ENCODE measurements at places on chromosomes 11 and 22.

GRCh38 chr11:128315933-128316332 is 271.4 kb downstream of the ETS1 start:
- DNase-seq = no peak

DNA sequence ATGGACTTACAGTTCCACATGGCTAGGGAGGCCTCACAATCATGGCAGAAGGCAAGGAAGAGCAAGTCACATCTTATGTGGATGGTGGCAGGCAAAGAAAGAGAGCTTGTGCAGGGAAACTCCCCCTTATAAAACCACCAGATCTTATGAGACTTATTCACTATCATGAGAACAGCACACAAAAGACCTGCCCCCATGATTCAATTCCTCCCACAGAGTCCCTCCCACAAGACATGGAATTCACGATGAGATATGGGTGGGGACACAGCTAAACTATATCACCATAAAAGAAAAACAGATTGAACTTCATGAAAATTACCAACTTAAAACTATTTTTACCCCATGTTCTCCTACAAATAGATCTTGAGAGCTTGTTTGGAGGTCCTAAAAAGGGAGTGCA is 19.6 kb downstream of the ENTHD1 start:
- DNase-seq = no peak

GRCh38 chr22:45832959-45833580 is 143.9 kb downstream of the WNT7B start:
- DNase-seq = no peak

- DNase-seq = no peak
These were observed 54.5 kb upstream of the RRAS2 start for GRCh38 chr11:14413307-14414069.

DNA sequence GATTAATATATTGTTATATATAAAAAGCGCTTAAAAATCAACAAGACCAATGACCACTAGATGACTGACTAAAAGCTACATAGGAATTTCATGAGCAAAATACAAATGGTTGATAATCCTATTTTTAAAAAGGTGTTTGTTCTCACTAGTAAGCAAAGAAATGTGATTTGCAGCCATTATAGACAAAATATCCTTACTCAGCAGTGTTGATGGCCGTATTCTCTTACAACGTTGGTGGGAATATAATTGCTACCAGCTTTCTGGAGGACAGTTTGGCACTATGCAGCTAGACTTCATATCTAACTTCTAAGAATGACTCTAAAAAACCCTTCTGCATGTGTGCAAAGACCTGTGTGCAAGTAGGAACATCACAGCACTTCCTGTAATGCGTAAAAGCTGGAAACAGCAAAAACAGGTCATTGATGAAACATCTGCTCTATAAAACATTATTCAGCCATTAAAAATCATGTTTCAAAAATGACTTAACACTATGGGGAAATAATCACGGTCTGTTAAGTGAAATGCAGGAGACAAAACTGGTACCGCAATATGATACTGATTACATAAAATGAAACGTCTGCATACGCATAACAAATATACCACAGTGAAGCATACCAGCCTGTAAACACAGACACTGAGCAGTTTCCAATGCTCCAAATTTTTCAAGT is 70.1 kb upstream of the LINC01488 start:
- DNase-seq = no peak

DNA sequence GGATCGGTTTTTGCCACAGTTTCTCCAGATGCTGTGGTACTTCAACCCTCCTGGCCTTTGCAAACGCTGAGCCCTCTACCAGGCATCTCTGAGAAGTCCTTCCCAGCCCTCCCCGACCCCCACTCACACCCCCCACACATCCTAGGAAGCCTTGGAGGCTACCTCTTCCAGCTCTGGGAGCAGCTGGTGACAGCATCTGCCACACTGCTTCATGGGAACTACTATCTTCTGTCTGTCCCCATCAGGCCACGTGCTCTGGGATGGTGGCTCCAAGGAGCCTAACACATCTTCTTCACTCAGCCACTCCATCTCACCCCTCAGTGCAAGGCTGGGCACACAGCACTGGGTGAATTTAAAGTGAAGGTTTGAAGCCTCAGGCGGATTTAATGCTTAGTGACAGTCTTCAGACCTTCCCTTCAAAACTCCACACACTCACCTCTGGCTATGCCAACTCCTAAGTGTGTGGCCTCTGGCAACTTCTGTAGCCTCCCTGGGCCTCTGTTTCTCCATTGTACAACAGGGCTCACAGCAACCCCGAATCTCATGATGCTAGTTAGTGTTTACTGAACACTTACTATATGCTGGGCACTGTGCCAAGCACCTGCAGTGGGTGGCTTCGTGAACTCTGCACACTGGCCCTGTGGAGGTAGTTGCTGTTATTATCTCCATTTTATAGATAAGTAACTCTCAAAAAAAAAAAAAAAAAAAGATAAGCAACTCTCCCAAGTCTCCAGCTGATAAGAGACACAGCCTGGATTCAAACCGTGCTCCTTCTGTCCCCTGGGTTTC is 7.3 kb upstream of the TP53I11 start:
- DNase-seq = no peak

- no peak for DNase-seq
These were observed 3.0 kb downstream of the ATL3 start for GRCh38 chr11:63667995-63668795.

- DNase-seq = peak; percentile 10
These were observed 195.2 kb upstream of the RAG2 start for GRCh38 chr11:36792996-36793914.

- no peak for DNase-seq
These were observed 38.1 kb downstream of the GNB1L start for GRCh38 chr22:19816372-19817119.

- DNase-seq = no peak
These were observed 4.3 kb downstream of the PIK3IP1 start for GRCh38 chr22:31287818-31288495.

- DNase-seq = no peak
These were observed 30.0 kb upstream of the ARHGAP32 start for GRCh38 chr11:129222158-129222557.

- peak; percentile 44 for DNase-seq
These were observed 556.6 kb downstream of the MIAT start for GRCh38 chr22:27213766-27214581.

Measured in right renal pelvis (tissue), 4 donors.